Substantia nigra (tissue), 51 donors: ENCODE measurements at places on chromosomes 2 and 18.

DNA sequence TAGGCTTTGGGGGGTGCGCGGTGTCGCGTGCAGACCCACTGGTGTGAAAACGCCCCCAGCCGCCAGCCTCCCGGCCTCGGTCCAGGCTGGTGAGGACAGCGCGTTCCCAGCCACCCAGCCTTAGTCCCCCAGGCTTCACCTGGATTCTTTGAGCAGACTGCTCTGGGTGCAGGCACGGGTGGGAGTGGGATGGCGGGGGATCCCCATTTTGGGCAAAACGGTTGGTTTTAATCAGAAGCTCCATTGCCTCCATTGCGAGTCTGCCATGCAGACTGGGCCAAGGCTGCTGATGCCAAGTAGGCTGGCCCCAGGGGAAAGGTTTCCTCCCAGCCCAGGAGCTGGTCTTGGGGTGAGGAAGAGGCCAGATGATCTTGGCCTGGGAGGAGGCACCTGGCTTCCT lies 445 bp downstream of the MLPH start:
- no peak for DNase-seq

DNA sequence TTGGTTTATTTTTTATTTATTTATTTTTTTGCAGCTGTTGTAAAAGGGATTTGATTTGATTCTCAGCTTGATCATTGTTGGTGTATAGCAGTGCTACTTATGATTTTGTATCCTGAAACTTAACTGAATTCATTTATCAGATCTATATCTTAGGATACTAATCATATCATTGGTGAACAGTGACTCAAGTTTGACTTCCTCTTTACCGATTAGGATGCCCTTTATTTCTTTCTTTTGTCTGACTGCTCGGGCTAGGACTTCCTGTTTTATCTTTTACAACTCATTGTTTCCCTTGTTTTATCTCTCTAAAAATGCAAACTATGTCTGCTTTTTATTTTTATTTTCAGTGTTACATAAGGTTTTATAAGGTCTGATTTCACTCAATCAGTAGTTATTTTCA lies 23.6 kb downstream of the SP100 start:
- DNase-seq = no peak

- DNase-seq = no peak
Observed at GRCh38 chr2:102771114-102771513, 9.3 kb downstream of the TMEM182 start.

GRCh38 chr18:26738706-26739105 lies 126.8 kb downstream of the AQP4 start:
- no peak for DNase-seq

DNA sequence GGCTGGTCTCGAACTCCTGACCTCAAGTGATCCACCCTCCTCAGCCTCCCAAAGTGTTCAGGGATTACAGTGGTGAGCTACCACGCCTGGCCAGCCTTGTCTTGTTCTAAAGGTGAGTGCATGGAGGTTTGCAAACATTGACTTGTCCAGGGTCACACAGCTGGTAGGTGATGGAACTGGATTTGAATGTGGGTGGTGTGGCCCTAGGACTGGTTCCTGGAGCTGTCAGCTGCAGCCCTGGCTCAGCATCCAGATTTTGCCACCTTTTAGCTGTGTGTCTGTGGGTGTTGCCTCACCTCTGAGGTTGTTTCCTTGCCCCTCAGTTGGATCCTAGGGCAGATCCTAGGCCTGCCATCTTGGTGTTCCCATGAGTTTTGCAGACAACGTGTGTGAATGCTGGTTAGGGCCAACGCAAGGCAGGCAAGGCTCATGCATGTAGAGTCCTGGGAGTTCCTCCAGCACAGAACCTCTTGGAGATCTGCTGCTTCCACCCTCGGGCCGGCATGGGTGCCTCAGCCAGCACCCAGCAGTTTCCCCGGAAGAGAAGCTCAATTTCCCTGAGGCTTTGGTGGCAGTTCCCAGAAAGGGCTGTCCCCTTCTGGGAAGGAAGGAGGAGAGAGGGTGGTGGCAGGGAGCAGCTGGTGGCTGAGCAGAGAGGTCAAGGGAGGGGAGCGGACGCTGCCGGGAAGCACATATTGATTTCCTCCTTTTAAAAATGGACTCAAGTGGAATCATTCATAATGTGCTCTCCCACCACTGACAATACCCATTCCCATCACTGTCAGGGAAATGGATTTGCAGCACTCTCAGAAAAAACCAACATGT lies 127.6 kb upstream of the HS6ST1 start:
- DNase-seq = no peak

DNA sequence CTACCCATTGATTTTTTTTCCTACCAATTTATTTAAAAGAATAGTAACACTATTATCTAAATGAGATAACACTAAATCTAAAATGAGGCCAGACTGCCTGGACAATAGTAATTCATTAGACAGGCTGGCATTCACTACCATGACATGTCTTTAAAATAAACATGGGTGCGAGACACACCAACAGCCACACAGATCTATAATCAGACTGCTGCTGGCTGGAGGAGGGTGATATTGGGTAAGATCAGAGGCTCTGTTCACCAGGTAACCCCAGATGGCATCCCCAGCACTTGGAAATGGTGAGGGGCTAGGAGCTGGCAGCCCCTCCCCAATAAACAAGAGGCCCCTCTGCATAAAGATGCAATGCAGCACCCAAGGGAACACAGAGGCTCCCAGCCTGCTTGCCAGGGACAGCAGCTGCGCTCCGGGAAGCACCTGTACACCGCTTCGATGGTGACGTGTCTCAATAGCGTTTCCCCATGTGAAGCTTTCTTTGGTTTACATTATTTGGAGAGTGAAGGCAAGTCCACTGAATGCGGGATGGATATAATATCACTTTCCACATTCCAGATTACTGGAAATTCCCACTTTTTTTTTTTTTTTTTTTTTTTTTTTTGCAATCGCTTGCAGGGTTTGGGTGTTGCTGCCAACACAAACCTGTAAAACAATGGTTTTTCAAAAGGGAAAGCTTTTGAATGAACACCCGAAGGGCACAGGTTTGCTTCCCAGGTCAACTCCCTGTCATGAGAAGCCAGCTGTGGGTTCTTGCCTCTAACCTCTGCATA lies 159.0 kb downstream of the ZNF516 start:
- no peak for DNase-seq

GRCh38 chr2:11997142-11997541 lies 250.7 kb downstream of the LPIN1 start:
- no peak for DNase-seq

- DNase-seq = no peak
Observed at GRCh38 chr18:63539904-63540510, 2.2 kb upstream of the SERPINB12 start.

DNA sequence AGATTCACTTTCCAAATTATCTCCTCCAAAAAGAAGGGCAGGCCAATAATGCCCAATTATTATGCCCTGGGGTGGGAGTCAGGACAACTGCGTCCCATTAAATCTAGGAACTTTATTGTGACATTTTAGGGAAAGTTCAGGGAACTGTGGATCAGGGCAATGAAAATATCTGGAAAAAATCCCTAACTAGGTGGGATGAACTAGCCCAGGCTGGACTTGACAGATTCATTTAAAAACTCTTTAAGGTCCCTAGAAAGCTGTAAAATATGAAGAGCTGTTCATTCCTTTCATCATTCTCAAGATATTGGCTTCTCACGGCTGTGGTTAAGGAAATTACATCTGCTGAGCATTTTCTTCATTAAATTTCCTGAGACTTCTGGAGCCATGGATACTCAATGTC lies 8.2 kb downstream of the CREG2 start:
- no peak for DNase-seq

- DNase-seq = no peak
Observed at GRCh38 chr2:85188852-85189251, 55.7 kb downstream of the TCF7L1 start.

DNA sequence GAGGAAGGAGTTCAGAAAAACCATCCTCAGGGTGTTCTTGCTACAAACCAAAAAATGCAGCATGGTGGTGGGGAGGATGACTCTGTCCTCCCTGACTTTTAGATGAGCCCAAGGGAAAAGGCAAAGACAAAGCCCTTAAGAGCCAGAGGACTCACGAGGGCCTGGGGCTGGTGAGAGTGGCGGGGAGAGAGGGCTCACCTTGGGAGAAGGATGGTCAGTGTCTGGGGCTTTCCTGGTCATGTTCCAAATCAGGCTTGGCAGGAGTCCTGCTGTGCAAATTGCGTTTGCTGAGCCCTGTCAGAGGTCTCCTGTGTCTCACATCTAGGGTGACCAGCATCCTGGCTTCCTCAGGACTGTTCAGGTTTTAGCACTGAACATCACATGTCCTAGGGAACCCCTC lies 4.7 kb downstream of the UGT1A1 start:
- DNase-seq = no peak

DNA sequence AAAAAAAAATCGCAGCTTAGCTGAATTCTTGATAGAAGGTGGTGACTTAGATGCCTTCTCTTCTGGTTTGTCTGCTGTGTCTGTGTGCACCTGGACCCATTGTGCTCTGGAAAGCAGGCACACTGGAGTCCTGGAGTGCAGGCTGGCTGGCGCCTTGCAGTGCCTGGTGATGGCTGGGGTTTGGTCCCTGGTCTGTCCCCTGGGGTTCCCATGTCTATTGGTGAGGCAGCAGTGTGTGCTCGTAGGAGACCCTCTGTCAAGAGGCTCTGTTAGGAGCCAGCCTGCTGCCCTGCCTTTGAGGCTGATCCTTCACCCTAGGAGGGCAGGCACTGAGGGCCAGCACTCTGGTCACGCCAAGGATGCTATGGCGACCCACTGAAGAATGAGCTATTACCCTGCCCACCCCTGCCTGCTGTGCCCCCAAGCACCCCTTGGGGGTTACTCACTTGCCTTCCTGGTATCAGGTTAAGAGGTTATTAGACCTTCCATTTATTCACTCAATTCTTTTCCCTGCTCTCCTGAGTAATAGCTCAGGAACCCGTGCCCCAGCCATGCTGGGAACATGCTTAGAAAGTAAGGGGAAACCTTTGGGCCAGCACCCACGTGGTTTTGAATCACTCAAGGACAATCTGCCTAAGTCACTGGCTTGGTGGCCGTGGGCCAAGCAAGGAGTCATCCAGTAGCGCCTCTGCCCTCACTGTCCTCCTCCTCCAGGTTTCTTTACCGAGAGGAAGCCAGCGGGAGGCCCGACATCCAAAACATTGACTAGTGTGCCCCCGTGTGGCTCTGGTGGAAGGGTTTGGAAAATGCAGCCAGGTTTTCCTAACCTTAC lies 284.5 kb downstream of the PRKCE start:
- DNase-seq = peak; percentile 65

- DNase-seq = no peak
Observed at GRCh38 chr18:12924616-12925015, 23.2 kb upstream of the SEH1L start.

DNA sequence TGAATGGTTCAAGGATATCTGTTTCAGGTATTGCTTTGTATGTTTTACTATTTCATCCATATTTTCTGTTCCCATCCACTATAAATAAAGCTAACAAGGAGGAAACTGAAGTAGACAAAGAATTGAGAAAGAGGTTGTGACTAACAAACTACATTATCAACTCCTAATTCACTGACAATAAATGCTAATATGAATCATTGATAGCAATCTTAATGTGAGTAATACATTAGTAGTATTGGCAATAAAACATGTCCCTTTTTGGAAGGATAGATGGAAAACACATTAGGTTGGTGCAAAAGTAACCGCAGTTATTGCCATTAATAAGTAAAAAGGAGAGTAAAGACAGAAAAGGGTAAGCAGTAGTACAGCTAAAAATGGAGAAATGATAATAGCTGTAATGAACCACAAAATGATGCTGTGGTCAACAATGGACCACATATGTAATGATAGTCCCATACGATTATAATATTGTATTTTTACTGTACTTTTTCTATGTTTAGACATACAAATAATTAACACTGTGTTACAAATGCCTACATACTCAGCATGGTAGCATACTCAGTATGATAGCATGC lies 104.7 kb downstream of the THADA start:
- no peak for DNase-seq

- DNase-seq = peak; percentile 29
Observed at GRCh38 chr2:241853651-241854341, 4.9 kb downstream of the PDCD1 start.

DNA sequence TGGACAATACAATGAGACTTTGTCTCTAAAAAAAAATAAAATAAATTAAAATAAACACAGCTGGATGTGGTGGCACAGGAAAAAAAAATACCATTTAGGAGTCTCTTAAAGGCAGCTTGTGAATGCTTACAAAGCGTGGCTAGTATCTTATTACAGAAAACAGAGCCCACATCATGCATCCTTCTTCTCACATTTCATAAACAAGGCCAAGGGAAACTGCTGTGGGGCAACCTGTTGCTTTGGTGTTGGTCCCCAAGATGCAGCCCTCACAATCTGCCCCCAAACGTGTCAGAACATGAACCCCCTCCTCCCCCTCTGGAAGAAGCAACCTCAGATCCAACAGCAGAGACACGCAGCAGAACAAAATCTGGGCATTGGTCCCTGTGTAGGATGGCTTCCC lies 2.6 kb downstream of the SLC14A1 start:
- DNase-seq = no peak

- DNase-seq = no peak
Observed at GRCh38 chr2:70381821-70382220, 80.0 kb upstream of the FAM136A start.

- no peak for DNase-seq
Observed at GRCh38 chr18:5424903-5425664, 118.7 kb downstream of the EPB41L3 start.

- no peak for DNase-seq
Observed at GRCh38 chr2:14408695-14409094, 223.8 kb upstream of the LRATD1 start.

- DNase-seq = no peak
Observed at GRCh38 chr2:10594011-10594410, 95.8 kb downstream of the NOL10 start.

GRCh38 chr2:88658881-88659537 lies 31.7 kb upstream of the EIF2AK3 start:
- no peak for DNase-seq

DNA sequence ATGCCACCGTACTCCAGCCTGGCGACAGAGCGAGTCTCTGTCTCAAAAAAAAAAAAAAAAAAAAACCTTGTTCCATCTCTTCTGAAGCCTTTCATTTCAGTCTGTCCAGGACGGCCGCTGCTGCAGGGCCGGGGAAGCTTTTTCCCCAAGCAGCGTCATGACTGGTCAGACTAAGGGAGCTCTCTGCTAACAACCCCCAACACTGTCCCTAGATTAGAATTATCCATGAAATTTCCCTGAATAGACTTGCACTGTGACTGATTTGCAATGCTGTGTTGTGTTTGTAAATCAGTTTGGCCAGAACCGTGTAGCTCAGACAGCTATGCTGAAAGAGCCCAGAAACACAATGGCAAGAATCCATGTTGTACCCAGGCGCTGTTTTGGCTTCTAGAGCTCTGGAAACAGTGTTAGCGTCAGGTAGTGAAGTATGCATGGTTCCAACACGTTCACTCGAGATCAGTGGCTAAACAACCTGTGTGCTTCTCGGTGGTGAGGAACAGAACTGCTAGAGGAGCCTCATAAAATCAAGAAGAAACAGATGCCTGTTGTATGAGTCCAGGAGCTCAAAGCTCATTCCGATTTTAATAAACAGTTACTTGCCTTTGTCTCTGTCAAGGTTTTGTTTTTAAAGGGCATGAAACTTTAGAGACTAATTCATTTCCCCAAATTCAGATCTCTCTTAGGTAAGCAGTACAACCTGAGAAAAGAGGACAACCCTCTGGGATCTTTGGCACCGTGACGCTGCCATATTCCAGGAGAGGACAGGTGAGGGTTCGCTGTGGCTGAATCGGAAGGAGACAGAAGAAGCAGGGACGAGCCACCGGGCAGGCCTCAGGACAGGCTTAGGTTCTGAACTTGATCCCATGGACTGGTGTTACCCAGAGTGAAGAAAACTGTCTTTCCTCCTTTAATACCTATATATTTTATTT lies 43.5 kb downstream of the GORASP2 start:
- no peak for DNase-seq
